GM13977 (cell line): ENCODE measurements at places on chromosomes 1 and 21.

DNA sequence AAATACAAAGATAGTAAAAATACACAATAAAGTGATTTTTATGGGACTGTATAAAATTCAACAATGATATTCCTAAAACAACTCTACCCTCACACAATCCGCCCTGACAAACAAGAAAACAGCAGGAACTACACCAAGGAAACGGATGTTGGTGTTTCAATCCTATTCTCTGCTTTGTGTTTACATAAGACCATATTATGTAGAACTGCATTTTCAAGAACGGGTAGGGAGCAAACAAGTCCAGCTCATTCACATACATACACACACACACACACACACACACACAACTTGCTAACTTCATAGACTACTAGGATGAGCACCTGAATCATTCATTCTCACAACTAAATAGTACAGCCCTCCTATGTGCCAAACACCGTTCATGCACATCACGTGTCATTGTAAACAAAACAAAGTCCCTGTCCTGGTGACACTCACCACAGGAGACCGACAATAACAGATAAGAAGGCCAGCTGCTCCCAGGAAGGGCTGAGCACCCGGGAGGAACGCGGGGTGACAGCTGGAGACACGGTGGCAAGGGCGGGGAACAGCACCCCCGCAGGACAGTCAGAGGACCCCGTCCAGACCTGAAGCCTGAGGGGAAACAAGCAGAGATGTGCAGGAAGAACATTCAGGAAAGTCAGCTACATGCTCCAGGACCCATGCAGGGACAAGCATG, 43.0 kb downstream of the NPHP4 start:
- no peak for DNase-seq

DNA sequence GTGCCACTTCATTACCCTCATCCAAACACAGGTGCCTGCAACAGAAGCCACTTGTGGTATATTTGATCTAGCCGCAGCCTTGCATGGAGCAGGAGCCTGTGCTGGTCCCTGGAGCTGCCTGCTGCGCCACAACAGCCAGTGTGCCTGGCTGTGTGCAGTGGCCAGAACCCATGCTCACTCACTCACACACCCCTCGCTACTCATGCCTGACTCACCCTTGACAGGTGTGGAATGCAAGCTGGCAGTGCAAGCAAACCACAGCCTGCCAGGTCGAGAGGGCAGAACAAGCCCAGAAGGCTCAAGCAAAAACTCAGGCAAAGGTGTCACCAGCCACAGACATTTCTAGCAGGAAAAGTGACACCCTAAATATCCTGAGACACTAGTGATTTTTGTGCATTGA, 1510.9 kb downstream of the KCNT2 start:
- DNase-seq = no peak

DNA sequence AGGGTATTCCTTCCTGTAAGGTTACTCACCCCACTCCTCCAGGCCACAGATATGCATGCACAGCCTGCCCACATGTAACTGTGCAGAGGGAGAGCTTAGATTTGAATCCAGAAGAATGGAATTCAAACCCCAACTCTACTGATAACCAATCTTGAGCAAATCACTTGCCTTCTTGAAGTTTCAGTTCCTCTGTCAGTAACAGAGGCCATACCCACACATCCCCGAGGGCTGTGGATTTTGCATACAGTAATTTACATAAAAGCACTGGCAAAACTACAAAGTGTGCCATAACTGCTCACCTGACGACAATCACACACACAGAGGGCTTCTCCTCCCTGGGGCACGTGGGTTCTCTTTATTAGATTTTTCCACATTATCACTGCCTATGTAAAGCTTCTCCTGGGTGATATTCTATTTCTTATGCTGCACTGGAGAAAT, 18.6 kb downstream of the CD247 start:
- peak; percentile 72 for DNase-seq

DNA sequence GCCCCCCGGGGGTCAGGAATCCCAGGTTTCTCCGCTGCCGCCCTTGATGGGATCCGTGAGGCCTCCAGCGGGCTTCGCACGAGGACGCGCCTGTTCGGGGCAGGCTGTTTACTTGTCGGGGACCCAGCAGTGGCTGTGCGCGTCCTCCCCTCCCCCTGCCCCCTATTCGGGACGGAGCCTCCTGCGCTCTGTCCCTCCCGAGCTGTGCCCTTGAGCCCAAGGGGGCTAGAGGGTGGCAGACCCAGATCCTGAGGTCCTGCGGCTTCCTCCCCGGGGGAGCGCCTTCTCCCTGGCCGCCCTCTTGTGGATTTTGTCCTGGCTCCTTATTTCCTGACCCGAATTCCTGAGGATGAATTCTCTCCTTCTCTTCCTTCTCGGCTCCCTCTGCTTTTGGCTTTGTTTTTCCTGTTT, 38.4 kb downstream of the PIK3CD start:
- no peak for DNase-seq

- peak; percentile 55 for DNase-seq
Measured at GRCh38 chr1:15803380-15803779, 4.1 kb downstream of the UQCRHL start.

GRCh38 chr1:87474098-87474497, 145.4 kb downstream of the LMO4 start:
- DNase-seq = no peak

- DNase-seq = no peak
Measured at GRCh38 chr1:219413536-219413935, 199.4 kb downstream of the ZC3H11B start.

DNA sequence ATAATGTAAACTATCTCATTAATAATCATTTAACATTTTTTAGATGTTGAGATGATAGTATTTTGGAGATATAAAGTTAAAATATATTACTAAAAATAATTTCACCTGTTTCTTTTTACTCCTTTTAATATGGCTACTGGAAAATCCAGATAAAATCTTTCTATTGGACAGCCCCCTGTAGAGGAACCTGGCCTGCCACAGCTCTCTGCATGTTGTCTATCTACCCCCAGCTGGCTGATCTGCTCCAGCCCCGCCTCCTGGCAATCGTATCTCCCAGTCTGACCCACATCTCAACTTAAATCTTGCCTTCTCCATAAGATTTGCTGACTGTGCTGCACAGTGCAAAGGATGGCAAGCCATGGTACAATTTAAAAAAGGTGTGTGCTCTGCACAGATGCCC, 182.8 kb downstream of the SIPA1L2 start:
- DNase-seq = no peak

- peak; percentile 36 for DNase-seq
Measured at GRCh38 chr1:169949139-169949538, 55.4 kb upstream of the SCYL3 start.

- no peak for DNase-seq
Measured at GRCh38 chr1:159469921-159470533, 30.5 kb downstream of the OR10J1 start.

DNA sequence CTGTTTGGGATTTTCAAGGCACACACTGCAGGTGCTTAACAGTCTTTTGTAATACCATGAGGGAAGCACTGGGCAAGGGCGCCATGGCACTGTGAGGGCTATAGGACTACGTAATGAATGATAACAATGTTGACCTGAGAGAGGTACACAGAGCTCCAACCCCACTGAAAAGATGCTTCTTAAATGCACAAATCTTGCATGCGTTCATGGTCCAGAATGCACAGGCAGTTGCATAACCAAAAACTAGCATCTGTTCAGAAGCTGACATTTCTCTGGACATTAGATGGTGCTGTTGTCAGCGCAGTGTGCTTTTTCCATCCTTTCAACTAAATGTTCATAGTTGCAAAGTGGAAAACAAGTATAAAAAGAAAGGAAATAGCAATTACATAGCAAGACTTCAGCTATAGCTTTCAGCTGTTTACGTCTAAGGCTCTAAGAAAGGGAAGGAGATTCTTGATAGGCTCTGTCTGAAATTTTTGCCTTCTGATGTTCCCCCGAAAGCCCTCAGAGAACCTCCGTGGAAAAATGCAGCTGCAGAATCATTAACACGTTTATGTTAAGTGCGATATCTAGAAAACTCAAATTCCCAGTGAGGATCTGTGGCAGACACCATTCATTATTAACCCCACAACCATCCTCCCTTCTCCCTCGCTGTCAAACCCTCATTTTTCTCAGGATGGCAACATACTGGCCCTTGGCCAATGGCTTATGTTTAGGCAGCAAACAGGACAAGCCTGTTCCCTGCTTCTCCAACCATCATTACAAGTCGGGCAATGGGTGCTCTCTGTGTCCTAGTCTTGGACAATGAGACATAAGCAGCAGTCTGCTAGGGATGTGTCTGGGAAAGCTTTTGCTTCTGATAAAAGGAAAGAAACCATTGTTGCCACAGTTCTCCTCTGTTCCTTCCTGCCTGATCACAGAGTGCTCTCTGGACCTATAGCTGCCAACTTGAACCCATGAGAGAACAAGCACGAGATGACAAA, 8.2 kb upstream of the TARBP1 start:
- DNase-seq = no peak

- no peak for DNase-seq
Measured at GRCh38 chr1:29372108-29372507, 135.8 kb downstream of the PTPRU start.

DNA sequence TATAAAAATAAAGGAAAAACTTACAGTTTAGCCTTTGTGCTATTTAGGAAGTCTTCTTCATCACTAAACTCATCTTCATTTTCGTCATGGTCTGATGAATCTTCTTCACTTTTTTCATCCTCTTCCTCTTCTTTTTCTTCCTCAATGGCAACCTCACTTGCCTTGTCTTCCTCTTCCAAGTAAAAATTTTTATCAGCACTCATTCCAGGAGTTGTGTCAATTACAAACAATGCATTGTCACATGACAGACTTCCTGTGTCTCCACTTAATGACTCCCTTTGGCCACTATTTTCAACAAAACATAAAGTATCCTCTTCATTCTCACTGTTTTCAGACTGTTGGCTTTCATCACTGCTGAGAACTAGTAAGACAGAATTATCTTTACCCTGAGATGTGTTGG, 2.8 kb downstream of the DNTTIP2 start:
- no peak for DNase-seq

- no peak for DNase-seq
Measured at GRCh38 chr1:25914074-25914995, 8.1 kb upstream of the STMN1 start.

GRCh38 chr1:96520579-96520947, 201.0 kb upstream of the PTBP2 start:
- DNase-seq = no peak

DNA sequence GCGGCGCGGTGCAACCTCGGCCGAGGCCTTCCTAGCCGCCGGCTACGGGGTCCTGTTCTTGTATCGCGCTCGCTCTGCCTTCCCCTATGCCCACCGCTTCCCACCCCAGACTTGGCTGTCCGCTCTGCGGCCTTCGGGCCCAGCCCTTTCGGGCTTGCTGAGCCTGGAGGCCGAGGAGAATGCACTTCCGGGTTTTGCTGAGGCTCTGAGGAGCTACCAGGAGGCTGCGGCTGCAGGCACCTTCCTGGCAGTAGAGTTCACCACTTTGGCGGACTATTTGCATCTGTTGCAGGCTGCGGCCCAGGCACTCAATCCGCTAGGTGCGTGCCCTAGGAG, 379 bp downstream of the PPCS start:
- peak; percentile 78 for DNase-seq

GRCh38 chr1:59645893-59646292, 168.9 kb upstream of the HOOK1 start:
- DNase-seq = no peak

GRCh38 chr21:26790296-26790695, 54.9 kb downstream of the ADAMTS1 start:
- DNase-seq = no peak

GRCh38 chr1:95122151-95122697, 5.1 kb downstream of the TLCD4 start:
- DNase-seq = no peak

DNA sequence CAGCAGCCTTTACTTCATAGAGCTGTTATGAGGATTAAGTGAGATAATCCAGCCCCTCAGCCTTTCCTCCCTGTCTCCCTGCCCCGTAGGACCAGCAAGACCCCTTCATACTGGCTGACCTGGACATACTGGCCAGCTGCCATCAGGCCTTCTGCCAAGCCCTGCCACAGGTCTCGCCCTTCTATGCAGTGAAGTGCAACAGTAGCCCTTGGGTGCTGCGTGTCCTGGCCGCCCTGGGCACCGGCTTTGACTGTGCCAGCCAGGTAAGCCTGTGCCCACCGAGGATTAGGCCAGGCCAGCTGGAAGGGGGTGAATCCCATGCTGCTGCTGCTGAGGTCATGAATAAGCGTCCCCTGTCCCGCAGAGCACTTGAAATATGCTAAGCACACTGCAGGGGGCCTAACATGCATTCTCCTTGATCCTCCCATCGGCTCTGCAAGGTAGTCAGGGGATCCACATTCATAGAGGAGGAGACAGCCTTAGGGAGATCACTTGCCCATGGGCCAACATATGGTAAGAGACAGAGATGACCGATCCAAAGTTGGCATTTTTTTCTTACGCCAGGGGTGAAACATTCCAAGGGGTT, 73.3 kb upstream of the TINAGL1 start:
- DNase-seq = no peak

DNA sequence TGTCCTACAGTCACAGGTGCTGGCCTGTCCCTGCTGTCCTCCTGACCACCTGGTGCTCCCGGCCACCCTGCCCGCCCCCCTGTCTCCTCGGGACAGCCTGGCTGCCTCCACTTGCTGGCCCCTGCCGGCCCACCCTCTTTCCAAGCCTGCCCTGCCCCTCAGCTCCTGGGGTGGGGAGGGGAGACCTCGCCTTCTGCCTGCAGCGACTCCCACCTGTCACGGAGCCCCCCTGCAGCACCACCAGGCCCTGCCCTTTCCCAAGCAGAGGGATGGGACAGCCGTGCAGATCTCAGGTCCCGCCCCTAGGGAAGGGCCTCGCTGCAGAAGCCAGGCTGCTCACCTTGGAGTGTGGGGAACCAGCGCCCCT, 7.5 kb downstream of the LRRC3 start:
- no peak for DNase-seq

- DNase-seq = no peak
Measured at GRCh38 chr1:69171248-69171647, 396.5 kb upstream of the LRRC7 start.

GRCh38 chr1:164755690-164756089, 196.7 kb downstream of the PBX1 start:
- DNase-seq = no peak

DNA sequence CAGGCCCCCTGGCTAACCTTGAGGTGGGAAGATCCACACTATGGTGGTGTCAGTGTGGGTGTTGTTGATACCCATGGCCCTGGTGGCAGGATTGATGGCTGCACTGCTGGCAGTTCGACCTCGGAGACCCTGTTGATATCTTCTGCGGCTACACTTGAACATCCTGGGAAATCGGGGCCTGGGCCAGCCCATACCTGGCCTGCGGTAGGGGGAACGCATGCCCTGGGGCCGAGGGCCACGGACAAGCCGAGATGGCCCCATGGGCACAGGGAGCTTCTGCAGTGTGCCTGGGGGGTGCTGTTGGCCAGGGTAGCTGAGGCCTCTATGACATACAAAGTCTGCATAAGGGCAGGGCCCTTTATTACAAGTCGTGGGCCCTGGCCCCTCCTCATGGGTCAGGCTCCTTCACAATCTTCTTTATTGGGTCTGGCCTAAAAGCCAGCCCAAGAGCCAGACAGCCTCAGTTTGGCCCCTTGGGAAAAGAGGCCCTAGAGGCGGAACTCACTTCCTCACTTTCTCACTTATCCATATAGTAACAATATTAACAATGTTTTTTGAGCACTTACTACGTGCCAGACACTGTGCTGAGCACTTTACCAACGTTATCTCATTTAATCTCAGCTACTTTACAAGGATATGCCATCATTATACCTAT, at the start of gene P3R3URF:
Gene P3R3URF (minus strand): TSS at position 278 of the 655 bp plus-strand sequence. CDS start 17 bp downstream, at position 261.
- no peak for DNase-seq

GRCh38 chr1:82901118-82901517, 1097.8 kb downstream of the TTLL7 start:
- DNase-seq = no peak
